Activated naive CD8-positive, alpha-beta T cell treated with anti-CD3 and anti-CD28 coated beads for 36 hours (primary cell): ENCODE measurements at places on chromosomes 16 and 17.
A peak's percentile ranks its signal among the peaks of the same experiment; 100 is the strongest.

- no peak for DNase-seq
Observed at GRCh38 chr17:40796846-40797245, 2.9 kb downstream of the KRT28 start.

GRCh38 chr16:89335803-89336485, 118.4 kb downstream of the ZNF778 start:
- no peak for DNase-seq

DNA sequence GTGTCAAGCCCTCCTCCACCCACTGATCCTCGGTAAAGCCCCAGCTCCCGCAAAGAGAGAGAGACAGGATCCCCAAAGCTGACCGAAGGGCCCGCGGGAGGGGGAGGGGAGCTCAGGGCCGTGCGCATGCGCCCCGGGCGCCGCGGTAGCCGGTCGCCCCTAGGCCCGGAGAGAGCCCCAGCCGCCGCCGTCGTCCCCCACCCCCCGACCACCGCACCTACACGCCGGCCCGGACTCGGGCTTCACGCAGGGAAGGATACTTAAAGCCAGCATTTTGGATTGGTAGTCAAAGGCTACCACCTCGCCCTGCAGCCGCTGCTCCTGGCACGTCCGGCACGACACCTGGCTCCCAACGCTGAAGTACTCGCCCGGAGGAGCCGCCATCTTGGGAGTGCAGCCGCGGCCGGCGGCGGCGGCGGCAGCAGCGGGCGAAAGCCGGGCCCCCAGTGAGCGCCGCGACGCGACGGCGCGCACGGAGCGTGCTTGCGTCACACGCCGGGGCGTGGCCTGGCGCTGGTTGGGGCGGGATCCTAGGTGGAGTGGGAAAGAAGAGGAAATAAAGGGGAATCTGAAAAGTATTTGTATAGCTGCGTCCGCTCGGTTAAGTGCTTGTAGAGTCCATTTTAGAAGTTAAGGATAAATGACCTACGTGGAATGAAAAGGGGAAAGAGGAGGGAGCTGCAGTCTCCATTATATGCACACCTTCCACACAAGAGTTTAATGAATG, at the start of gene LSM12:
LSM12 (minus strand) TSS at position 468 of the 727 bp plus-strand sequence; CDS start at position 384, 84 bp downstream.
- DNase-seq: peak; percentile 95

DNA sequence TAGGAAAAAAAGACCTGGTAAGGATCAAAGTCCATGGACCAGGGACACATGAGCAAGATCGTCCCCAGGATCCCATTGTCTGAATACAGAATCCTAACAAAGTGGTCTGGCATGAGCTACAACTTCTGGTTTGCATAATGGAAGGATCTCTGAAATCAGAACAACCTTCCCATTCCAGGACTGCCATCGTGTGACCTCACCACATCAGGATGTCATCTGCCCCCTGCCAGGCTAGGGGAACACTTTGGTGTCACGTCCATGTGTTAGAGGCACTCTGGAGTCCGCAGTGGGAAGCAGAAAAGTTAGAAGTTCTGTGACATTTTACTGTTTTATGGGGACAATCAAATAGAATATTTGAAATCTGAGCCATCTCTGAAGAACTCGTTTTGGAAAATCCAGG, 160.7 kb downstream of the RGS9 start:
- no peak for DNase-seq

- DNase-seq: no peak
Observed at GRCh38 chr17:69651921-69652320, 237.4 kb downstream of the MAP2K6 start.

GRCh38 chr17:78322858-78323455, 36.9 kb downstream of the SOCS3 start:
- DNase-seq: no peak

DNA sequence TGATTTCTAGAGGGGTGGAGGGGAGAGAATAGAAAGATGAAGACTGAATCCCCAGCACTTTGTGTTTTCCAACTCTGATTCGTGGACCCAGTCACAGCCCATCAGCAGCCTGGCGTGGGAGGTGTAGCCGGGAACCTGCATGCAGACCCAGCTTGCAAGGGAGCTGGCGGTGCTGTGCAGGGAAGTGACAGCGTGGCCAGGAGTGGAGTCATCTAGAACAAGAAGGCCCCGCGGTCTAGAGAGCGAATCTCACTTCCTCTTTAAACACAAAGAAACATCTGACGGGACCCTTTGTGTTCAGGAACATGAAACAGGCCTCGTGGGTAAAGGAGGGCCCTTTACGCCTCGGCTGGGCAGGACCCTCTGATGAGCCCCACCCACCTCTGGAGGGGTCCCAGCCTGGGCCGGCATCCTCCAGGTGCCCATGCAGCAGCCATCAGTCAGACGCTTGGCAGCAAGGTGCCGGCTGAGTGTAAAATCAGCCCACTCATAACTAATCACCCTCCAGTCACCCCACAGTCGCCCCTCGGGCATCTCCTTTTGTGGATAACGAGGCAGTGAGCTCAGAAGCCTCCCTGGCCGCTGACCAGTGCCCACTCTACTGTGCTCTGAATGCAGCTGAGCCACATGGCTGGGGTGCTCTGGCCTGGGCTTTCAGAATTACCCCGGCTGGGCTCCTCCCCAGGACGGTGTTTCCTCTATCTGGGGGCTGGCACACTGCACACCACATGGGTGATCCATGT, 4.4 kb downstream of the SNAI3 start:
- DNase-seq: peak; percentile 75
